ENCODE measurements at places on chromosomes 11 and 22. TPM values are rescaled to one million over a fixed set of nuclear protein-coding genes. Genes with fewer than 3 reads are reported as not detected.

GRCh38 chr22:26174280-26174679 is 5.0 kb downstream of the SEZ6L start:
- DNase-seq = no peak

GRCh38 chr22:30326706-30327362 is at the start of gene TBC1D10A:
TBC1D10A (minus strand) TSS chr22:30326941; CDS start chr22:30326881, 60 bp downstream.
- peak; percentile 93 for DNase-seq

DNA sequence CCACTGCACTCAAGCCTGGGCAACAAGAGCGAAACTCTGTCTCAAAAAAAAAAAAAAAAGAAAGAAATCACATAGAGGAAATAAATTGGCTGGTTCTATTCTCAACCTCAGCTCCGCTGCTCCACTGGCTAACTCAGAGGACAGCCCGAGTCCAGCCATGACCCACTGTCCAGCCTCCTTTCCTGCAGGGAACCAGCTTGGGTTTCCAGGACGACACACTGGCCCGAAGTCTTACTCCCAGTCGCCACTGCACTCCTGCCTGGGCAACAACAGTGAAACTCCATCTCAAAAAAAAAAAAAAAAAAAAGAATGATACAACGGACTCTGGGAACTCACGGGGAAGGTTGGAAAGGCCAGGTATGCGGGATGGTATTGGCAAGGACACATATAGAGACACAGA is 31.5 kb downstream of the APOL3 start:
- DNase-seq = no peak

DNA sequence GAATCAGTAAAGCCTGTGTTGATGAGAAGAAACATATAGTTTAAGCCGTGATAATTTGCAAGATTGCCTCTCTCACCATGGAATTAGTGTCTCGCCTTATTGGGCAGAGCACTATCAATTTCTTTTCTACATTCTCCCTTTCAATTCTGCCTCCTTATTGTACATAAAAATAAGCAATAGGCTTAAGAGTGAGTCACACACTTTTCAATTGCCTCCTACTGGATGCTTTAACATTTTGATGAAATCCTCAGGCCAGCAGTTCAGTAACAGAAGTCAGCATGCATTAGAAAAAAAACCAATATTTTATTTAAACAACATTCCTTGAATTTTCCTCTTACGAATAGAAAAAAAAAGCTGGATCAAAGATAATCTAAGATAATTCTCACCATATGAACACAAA is 33.8 kb upstream of the VWA5A start:
- no peak for DNase-seq

DNA sequence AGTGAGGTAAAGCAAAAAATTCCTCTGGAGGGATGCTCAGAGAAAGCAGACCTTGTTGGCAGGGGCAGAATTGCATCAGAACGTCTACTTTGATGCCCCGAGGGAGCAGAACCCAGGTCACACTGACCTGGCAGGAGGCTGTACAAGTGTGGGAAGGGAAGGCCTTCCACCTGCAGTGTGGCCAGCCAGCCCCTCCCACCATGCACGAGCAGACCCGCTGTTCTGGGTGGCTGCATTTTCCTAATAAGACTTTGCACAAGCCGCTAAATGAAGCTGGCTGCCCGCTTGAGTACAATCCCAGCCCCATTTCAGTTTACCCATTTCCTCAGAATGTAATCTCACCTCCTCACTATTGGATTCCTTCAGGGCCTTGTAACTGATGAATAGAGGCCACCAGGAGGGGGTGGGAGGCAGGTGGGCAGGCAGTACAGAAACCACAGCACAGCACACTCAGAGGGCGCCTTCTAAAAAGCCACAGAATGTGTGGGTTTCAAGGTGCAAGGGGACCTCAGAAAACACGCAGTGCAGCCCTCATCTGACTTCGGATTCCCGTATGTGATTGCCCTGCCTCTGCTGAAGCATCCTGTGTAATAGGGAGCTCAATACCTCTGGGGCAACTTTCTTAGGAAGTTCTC is 316.6 kb downstream of the OPCML start:
- no peak for DNase-seq

- DNase-seq = no peak
These were observed 170.6 kb downstream of the BARX2 start for GRCh38 chr11:129546266-129546665.

GRCh38 chr11:8913961-8914660 is 3.1 kb downstream of the AKIP1 start:
- peak; percentile 81 for DNase-seq

DNA sequence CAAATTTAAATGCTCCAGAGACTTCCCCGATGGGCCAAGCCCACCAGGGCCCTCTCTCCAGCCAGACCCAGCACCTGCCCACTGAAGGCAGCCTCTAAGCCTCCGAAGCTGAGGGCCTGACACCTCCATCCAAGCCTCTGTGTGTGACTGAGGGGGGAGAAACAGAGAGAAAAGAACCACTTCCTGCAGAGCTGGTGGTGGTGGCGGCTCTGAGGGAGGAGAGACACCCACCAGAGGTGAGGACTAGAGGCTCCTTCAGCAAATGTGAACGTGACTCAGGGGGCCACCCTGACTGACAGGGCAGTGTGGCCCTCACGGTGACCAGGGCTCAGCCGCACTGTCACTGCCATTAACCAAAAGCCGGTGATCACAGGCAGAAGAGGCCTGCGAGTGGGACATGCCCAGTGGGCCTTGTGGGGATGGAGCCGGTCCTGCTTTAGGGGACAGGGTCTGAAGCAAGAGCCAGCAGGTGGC is 31.0 kb upstream of the CD5 start:
- peak; percentile 72 for DNase-seq

GRCh38 chr22:40157330-40157945 is 20.3 kb upstream of the TNRC6B start:
- DNase-seq = no peak

- no peak for DNase-seq
These were observed 21.0 kb upstream of the SWAP70 start for GRCh38 chr11:9642894-9643293.

- DNase-seq = no peak
These were observed 27.1 kb downstream of the PDGFD start for GRCh38 chr11:104136861-104137260.

The ABTB2 gene
- total RNA-seq = 0.89 TPM

The TMEM191C gene
- 4.1 TPM for total RNA-seq

The MS4A14 gene
- total RNA-seq = not detected

Data from CD4-positive, CD25-positive, alpha-beta regulatory T cell (primary cell).